Activated naive CD4-positive, alpha-beta T cell treated with Interleukin-2 at 50 U/mL for 16 hours (primary cell): ENCODE measurements at places on chromosomes 16 and 17.

GRCh38 chr17:44416558-44417289 lies 27.3 kb upstream of the ITGA2B start:
- no peak for DNase-seq

DNA sequence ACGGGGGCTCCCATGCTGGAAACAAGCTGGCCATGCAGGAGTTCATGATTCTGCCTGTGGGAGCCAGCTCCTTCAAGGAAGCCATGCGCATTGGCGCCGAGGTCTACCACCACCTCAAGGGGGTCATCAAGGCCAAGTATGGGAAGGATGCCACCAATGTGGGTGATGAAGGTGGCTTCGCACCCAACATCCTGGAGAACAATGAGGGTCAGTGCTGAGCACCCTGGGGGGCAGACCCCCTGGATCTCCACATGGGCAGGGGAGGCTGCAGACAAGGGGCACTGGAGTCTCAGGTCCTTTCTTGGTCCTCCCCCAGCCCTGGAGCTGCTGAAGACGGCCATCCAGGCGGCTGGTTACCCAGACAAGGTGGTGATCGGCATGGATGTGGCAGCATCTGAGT lies 4.2 kb downstream of the ENO3 start:
- no peak for DNase-seq

DNA sequence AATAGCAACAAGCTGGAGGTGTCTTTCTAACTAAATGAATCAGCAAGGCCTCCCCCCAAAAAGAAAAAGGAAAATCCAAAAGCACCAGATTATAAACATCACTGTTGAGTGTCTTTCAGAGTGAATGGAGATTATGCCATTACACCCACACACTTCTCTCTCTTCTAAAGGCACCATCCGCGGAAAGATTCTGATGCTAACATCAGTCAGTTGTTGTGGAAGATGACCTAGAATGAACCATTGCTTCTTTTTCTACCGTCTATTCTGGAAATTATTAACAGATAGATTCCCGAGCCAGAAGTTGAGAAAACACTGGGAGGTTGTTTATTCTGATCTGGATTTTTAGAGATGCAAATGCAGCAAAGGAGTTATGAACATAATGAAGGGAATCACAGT lies 60.9 kb upstream of the FAM20A start:
- DNase-seq: no peak

DNA sequence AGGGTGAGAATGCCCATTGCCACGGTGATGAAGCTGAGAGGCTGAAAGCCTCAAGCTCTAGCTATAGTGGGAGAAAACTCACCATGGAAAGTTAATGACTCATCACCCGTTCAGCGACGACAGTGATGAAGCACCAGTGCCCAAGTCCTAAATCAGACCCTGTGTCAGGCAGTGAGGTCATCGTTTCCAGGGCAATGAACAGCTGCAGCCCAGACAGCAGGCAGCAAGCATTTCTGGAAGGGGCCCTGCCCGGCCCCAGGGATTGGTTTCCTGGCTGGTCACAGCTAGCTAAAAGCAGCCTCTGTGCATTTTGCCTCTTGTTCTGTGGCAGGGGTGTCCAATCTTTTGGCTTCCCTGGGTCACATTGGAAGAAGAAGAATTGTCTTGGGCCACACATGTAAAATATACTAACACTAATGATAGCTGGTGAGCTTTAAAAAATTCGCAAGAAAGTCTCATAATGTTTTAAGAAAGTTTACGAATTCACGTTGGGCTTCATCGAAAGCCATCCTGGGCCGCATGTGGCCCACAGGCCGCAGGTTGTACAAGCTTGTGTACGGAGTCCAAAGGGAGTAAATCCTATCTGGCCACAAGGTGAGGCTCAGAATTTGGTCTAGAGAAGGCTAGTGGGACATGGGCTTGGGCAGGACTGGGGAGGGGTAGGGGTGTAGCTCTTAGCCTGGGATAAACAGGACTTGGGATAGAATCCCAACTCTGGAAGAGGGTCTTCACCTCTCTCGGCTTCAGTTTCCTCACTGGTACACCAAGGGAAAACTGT lies 40.6 kb downstream of the MIS12 start:
- peak; percentile 52 for DNase-seq

GRCh38 chr17:76881966-76882365 lies 13.8 kb downstream of the MGAT5B start:
- DNase-seq: no peak

DNA sequence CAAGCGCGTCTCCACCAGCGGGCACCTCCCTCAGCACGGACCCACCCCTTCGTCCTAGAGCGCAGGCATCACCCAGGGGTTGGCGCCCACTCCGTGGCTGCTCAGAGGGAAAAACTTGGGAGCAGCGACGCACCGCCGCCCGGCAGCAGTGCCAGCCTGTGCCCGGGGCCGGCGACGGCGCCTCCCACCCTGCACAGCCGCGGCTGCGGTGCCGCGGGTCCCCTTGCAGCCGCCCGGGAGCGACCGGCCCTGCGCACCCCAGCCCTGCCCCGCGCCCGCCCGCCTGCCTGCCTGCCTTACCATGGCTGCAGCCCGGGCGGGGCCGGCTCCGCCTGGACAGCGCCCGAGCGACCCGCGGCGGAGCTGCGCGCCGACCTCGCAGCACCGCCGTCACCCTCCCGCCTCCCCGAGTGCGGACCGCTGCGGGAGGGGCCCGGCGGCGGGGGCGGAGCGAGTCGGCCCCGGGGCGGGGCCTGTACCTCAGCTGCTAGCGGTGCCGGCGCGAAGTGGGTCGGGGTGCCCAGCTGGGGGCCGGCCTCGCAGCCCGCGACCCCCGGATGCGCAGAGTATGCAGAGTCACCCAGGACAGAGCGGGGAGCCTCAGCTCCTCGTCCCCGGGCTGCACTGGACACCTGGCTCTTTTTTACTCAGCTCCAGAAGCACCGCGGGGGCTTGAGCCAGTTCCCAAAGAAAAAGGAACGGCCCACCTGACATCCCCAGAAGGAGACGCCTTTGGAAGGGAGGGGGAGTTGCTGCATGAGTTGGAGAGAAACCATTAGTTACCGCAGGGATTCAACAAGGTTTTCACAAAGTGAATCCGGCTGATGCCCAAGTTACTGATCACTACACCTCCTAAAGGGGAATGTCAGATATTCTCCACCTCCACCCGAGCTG lies 17.5 kb upstream of the MTMR4 start:
- peak; percentile 73 for DNase-seq

DNA sequence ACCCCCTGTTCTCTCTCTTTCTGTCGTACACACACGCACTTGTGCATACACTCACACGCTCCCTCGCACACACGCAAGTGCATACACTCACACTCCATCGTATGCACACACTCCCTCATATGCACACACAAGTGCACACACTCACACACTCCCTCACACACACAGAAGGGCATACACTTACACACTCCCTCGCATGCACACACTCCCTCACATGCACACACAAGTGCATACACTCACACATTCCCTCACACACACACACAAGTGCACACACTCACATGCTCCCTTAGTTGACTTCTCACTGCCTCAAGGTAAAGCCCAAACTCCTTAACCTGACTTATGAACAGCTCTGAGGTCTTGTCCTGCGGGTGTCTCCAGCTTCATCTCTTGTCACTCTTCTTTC lies 78.7 kb downstream of the NOG start:
- no peak for DNase-seq

- peak; percentile 72 for DNase-seq
Measured at GRCh38 chr17:21119247-21119918, 7.4 kb upstream of the DHRS7B start.

- no peak for DNase-seq
Measured at GRCh38 chr17:71655542-71655941, 465.3 kb upstream of the SOX9 start.

- no peak for DNase-seq
Measured at GRCh38 chr17:57965521-57966160, 10.4 kb upstream of the CUEDC1 start.

DNA sequence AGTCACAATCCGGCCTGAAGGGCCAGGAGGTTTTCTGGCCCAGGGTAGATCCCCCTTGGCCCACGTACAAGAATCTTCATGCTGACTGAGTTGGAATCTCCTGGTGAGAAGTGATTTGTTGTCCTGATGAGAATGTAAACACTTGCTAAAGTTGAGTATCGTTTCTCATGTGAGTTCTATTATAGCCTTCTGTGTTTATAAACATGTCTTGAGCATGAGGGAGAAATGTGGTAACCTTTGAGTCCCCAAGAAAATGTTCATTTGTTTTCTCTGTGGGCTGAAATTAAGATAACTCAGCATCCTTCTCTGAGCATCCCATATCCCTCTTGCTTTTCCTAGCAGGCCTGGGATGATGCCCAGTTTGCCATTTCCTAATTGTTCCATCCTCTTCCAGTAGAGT lies 204.8 kb downstream of the FTO start:
- DNase-seq: no peak

DNA sequence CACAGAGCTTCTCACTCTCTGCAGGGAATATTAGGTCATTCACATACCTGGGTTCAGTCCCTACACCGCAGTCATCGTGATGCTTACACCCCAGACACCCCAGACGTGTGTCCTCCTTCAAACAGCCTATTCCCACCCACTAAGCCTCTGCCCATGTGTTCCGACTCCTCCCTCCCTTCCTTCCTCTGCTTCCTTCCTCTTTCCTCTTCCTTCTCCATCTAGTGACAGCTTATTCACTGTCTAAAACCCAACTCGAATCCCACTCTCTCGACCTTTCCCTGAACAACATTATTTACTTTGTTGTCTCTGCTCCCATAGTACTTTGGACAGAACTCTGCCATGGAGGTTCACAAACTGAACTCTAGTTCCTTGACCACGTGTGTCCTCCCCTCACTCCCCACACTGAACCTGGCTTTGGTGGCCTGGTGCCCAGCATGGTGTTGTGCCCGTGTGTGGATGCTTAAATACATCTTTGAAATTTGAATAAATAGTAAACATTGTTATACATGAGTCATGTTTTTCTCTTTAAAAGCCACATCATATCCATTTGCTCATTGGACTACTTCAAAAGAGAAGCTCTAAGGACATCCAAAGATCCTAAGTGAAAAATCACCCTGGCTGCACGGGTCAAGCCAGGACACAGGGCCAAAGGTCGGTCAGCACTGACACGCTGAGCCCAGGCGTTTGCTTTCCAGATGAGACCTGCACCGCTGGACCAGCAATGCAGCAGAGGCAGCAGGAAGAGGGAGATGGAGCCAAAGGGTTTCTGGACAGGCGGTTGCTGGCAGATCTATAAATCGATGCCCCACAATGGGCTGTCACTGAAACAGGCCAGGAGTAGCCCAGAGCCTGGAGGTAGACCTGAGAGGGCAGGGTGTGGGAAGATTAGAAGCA lies 14.1 kb upstream of the G6PC1 start:
- DNase-seq: no peak

DNA sequence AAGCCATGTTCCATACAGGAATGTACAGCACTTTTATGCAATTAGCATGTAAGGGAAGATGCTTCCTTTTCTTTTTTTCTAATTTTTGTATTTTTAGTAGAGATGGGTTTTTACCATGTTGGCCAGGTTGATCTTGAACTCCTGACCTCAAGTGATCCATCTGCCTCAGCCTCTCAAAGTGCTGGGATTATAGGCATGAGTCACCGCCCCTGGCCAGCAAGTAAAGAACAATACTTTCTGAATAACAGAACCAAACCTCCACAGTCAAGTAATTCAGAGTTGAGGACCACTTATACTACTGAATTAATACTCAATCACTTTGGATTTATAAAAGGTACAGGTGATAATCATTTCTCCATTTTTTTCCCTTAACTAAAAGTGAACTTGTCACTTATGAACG lies 13.0 kb downstream of the C16orf87 start:
- no peak for DNase-seq

- no peak for DNase-seq
Measured at GRCh38 chr17:41985919-41986318, 19.3 kb downstream of the CNP start.

GRCh38 chr17:55336426-55336825 lies 71.7 kb downstream of the HLF start:
- no peak for DNase-seq

DNA sequence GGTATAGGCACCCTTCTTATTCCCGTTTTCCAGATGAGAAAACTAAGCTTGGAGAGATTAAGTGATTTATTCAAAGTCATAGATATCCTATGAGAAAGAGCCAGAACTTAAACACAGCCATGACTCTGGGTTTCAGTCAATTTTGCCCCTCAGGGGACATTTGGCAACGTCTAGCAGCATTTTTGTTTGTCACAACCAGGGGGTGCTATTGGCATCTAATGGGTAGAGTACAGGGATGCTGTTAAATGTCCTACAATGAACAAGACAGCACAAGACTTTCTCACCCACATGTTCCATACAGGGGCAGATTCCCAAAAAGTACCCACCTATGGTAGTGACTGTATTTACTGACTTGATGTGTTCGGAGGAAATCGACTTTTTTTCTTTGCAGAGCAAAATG lies 4.8 kb upstream of the SHISA9 start:
- no peak for DNase-seq

DNA sequence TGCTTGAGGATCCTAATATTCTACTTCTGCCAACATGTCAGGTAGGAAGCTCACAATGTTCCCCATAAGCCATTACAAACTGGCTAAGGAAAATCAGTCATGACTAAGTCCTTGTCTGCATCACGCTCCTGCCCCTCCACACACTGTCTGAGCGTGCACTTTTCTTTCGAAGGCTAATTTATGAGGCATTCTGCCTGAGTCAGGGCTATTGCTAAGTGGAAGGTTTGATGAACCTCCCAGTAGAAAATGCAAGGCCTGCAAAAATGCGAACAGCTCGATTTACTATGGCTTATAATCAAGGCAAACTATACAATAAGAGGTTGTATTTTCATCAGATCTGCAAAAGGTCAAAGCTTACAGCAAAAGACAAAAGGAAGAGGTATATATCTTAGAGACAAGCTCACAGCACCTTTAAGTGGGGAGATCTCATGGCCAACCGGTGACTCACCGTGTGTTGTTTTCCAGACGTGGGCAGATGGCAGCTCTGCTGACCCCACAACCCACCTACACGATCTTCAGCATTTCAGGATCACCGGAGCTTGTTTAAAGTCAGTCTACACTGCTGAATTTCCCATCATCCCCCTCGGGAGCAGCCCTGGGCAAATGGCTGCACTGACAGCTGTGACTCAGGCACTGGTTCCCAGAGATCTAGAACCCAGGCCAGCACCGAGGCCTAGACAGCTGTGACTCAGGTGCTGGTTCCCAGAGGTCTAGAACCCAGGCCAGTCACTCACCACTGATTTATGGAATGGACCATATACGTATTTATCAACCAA lies 26.1 kb downstream of the MEAK7 start:
- no peak for DNase-seq

- DNase-seq: no peak
Measured at GRCh38 chr16:3035972-3036725, 595 bp downstream of the BICDL2 start.

DNA sequence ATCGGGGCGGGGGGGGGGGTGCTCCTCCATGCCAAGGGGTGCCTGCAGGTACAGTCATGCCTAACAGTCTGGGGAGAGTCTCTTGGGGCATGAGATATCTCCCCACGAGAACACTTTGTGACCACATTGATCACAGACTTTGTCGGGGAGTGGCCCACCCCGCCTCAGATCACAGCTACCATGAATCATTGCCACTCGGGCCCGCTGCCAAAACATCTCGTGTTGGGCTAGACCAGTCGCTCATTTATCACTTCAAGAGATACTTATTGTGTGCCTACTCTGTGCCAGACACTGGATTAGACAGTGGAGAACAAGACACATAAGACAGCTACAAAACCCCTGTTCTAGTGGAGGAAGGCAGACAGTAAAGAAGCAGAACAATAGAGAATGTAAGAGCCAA lies 72.6 kb downstream of the CLEC16A start:
- no peak for DNase-seq

GRCh38 chr17:57959929-57960328 lies 4.7 kb upstream of the CUEDC1 start:
- DNase-seq: no peak

GRCh38 chr16:50441486-50442157 lies 72.8 kb upstream of the BRD7 start:
- no peak for DNase-seq
